ENCODE measurements at places on chromosomes 1 and 21. TPM values are rescaled to one million over a fixed set of nuclear protein-coding genes. Genes with fewer than 3 reads are reported as not detected.

DNA sequence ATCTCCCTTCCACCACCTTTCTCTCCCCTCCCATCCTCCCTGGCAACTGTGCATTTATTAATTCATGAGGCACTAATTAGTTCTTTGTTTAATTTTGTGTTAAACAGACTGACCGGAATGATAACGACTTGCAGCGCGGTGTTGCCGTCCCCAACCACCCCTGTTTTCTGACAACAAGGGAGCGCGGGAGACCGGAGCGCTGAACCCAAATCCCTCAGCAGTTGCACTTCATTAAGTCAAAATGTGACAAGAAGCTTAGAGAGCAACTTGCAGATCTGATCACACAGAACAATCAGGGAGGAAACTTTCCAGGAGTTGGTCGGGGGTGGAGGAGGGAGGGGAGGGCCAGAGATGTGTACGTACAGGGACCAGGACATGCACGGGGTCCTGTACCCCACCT is 89.2 kb downstream of the CASZ1 start:
- DNase-seq = no peak

GRCh38 chr1:68815632-68816031 is 318.8 kb upstream of the DEPDC1 start:
- DNase-seq = no peak

MYOC gene
- not detected for total RNA-seq

NPPA gene
- total RNA-seq = not detected

GRCh38 chr1:15701784-15702183 is 17.7 kb downstream of the PLEKHM2 start:
- DNase-seq = no peak

GRCh38 chr1:53616511-53616910 is 122.5 kb downstream of the GLIS1 start:
- DNase-seq = peak; percentile 4

GRCh38 chr21:32448803-32449594 is 36.5 kb downstream of the EVA1C start:
- DNase-seq = no peak

RAB25 gene
- 93.8 TPM for total RNA-seq

FCGR2B gene
- 0.36 TPM for total RNA-seq

GRCh38 chr1:241499910-241500309 is 19.6 kb downstream of the FH start:
- no peak for DNase-seq

DNA sequence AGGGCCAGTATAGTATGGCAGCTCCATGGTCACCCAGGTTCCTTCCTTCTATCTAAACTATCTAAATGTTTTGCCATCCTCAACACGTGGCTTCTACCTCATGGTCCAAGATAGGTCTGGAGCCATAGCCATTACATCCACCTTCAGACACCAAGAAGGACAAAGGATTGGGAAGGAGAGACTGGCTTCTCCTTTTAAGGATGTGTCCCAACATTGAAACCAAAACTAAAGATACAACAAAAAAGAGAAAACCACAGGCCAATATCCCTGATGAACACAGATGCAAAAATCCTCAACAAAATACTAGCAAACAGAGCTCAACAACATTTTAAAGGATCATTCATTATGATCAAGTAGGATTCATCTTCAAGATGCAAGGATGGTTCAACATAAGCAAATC is 24.8 kb downstream of the HSD11B1 start:
- no peak for DNase-seq

DNA sequence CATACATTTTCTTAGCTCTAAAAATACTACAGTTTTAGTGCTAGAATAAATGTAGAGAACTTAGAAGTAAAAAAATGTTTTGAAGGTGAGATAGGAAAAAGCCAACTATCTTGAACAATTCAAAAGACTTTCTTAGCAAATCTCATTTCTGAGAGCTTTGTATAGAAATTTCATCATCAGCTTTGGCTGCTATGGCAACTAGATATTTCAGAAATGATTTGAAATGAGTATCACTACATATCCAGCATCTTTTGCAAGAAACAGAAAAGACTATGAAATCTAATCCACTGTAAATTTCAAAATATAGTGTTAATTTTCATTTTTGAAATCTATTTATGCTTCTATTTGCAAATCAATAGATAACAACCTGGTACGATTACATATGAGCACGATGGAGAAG is 57.7 kb downstream of the RGS7 start:
- no peak for DNase-seq

GRCh38 chr1:245181158-245181517 is 26.4 kb downstream of the KIF26B start:
- no peak for DNase-seq

DNA sequence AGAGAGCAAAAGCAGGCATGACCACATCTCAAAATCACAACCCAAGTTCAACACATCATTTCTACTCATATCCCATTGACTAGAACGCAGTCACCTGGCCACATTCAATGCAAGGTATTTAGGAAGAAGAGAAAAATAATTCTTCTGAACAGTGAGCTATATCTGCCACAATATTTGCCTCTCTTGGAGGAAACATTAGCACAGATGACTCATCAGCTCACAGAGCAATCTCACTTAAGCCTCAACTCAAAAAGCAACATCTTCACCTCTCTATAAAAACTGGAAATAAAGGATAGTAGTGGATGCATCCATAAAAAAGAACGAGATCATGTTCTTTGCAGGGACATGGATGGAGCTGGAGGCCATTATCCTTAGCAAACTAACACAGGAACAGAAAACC is 143.9 kb upstream of the FMN2 start:
- no peak for DNase-seq

PRDM16 gene
- total RNA-seq = 69.1 TPM

FCRL5 gene
- total RNA-seq = not detected

DNA sequence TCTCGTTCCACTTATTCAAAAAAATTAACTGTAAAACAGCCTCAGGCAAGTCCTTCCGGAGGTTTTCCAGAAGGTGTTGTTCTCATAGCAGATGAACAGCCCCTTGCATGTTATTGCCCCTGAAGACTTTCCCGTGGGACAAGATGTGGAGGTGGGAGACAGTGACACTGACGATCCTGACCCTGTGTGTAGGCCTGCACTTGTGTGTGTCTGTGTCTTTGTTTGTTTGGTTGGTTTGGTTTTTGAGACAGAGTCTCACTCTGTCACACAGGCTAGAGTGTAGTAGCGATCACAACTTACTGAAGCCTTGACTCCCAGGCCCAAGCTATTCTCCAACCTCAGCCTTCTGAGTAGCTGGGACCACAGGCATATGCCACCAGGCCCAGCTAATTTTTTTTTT is 12.6 kb downstream of the ETV3L start:
- no peak for DNase-seq

S100A14 gene
- 1.4 TPM for total RNA-seq

- DNase-seq = no peak
These were observed 559.5 kb upstream of the CHRM3 start for GRCh38 chr1:238826891-238827290.

AK5 gene
- 4.0 TPM for total RNA-seq

TNFRSF18 gene
- not detected for total RNA-seq

DNA sequence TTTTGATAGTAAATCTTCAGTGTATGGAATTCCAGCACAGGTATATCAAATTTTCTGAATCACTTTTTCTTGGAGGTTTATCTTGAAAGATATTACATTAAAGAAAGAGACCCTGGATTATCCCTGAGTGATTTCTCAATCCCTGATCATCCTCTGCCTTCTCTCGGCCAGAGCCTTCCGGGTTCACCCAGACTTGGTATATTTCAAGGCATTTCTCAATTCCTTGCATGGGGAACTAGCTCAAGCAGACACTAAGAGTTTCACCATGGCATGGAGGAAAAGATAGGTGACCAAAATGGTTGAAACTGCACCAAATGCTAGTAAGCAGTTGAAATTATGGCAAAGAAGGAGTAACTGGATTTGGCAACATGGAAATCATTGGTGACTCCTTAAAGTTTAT is 5.7 kb downstream of the VAMP4 start:
- DNase-seq = no peak

DNA sequence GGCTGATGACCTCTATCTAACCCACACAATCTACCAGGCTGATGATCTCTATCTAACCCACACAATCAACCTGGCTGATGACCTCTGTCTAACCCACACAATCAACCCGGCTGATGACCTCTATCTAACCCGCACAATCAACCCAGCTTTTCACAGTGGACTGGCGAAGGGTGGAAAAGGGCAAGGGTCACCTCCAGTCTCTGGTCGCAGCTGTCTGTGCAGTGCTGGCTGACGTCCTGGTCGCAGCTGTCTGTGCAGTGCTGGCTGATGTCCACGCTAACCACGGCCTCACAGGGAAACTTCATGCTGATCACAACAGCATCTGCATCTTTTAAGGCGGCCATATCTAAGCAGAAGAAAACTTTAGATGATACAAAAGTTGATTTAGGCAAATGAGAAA is 12.2 kb upstream of the CCDC27 start:
- DNase-seq = no peak

DNA sequence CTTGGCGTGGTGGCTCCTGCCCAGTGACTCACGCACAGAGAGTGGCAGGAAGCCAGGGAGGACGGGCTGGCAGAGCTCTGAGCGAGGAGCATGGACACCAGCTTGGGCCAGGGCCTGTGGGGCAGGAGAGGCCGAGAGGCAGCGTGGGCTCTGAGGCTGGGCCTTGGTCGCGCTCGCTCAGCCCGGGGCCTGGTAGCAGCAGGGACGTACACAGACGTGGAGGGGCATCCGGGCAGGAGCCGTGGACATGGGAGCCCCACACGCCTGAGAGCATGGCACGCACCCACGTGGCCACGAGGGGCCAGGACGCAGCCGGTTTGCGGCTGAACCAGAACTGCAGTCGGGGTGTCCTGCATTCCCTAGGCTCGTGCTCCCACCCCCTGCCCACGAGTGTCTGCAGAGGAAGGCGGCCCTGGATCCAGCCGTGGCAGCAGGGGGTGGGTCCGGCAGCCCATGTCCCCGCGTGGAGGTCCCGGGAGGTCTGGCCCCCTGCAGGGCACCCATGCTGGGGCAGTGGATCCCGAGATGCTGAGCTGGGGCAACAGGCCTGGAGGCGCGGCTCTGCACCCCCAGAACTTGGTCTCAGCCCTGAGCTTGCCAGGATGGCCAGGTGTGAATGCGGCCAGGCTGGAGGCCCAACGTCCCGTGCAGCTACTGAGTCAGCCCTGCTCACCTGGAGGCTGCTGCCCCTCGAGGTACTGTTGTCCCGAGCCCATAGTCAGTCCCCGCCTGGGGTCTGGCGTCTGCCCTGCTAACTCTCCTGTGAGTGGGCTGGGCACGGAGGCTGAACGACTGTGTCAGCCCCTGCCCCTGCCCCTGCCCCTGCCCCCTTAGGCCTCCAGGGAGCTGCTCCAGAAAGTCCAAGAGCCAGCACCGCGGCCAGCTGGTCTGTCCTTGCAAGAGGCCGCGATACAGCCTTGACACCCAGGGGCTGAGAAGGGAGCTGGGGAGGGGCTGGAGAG is 61.6 kb downstream of the SLX9 start:
- no peak for DNase-seq

DNA sequence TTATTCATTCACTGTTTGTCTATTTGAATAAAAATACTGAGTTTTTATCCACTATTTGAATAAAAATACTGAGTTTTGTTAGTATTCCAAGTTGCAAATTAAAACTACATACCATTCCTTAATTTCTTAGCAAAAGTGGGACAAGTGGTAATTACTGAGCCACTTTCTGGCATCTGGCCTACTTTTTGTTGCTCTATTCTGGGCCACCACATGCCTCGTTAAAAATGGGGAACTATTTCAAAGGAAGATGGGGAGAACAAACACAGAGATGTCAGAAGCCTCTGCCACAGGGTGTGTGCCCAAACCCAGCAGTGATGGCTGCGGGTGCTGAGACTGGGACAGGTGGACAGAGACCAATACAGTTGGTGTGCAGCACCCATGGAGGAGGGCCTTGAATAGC is 14.6 kb downstream of the PIGP start:
- no peak for DNase-seq

KRTAP21-3 gene
- not detected for total RNA-seq

GJA9 gene
- not detected for total RNA-seq

CPLANE2 gene
- 16.5 TPM for total RNA-seq

DNA sequence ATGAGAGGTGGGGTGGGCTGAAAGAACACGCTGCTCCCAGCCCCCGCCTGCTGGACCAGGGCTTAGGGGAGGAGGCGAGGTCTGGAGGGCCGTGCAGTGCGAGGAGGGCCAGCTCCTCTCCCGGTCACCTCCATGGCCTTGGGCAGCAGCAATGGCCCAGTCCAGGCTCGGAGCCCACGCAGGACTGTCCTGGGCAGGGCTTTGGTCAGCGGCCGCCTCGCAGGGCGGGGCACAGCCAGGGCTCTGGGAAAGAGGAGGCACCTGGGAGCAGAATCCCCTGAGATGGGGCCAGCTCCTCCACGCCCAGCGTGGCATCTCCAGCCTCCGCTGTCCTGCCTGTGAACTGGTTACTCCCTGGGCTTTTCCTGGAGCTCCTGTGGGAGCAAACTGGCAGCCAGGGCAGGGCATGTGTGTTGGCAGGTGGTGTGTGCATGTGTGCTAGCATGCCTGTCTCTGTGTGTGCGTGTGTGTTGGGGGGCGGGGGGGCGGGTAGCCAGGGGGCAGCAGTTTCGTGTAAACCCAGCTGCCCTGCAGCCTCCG is 27.4 kb downstream of the ARHGEF16 start:
- no peak for DNase-seq

KRTAP12-3 gene
- total RNA-seq = not detected

- DNase-seq = no peak
These were observed 62.6 kb upstream of the SPAG17 start for GRCh38 chr1:118247593-118247992.

OR6N1 gene
- not detected for total RNA-seq

CA14 gene
- total RNA-seq = 13.1 TPM

GRCh38 chr21:45982092-45982757 is 655 bp downstream of the COL6A1 start:
- no peak for DNase-seq

- DNase-seq = no peak
These were observed 37.9 kb downstream of the KRTAP20-3 start for GRCh38 chr21:30680586-30680985.

ITGB3BP gene
- total RNA-seq = 40.4 TPM

DNA sequence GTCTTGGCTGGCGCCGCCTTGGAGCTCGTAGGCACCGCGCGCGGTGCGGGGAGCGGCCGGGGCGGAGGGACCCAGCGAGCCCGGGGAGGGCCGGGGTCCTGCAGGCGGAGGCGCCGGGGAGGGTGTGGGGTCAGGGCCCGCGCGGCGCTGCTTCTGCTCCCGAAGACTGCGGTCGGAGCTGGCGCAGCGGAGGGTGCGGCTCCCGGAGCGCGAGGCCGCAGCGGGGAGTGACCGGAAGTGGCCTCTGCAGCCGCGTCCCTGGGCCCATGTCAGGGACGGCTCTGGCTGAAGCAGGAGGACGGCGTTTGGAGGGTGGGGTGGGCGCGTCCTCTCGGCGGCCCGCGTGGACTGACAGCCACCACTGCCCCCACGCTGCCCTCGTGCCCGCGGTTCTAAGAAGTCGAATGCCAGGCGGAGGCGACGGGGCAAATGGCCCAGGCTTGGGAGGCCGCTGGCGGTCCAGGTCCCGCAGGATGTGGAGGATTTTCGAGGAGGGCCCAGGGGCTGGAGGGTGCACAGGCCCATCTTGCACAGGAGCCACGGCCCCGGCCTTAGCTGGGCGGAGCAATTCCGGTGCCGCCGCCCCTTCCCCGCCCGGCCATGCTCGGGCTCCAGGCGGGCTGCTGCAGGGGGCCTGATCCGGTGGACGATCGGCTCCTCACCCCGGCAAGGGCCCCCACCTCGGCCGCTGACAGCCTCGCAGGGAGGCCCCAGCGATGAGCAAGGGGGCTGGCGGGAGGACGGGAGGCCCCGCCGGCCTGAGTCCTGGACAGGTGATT is 7.7 kb upstream of the ZNF669 start:
- peak; percentile 58 for DNase-seq

All from progenitor cell of endocrine pancreas (in vitro differentiated cells).